Stimulated activated CD4-positive, alpha-beta T cell treated with anti-CD3 and anti-CD28 coated beads, Interleukin-15, amount 100 ng/mL, for 1 hour (primary cell): ENCODE measurements at places on chromosomes 4 and X.

- DNase-seq = no peak
These were observed 54.1 kb downstream of the HOPX start for GRCh38 chr4:56626963-56627362.

GRCh38 chr4:84971319-84971932 is 4.9 kb upstream of the WDFY3 start:
- DNase-seq = no peak

- DNase-seq = no peak
These were observed 956 bp downstream of the TMEM154 start for GRCh38 chr4:152678841-152679240.

GRCh38 chrX:116198810-116199209 is 28.3 kb downstream of the AGTR2 start:
- no peak for DNase-seq

DNA sequence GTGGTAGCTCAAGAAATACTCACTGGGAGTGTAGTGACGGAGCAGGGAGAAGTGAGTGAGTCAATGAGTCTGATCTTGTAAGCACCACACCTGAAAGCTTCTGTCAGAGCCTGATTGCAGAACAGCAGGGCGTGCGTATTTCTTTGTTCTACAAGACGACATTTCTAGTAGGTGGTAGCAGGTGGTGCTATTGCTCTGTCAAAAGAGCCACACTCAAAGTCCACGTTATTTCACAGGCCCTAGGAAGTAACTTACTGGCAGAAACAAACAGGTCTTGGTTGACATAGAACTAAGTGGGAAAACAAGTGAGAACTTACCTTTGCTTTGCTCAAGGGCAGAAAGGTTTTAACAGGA is 46.4 kb upstream of the SPRY1 start:
- DNase-seq = no peak

DNA sequence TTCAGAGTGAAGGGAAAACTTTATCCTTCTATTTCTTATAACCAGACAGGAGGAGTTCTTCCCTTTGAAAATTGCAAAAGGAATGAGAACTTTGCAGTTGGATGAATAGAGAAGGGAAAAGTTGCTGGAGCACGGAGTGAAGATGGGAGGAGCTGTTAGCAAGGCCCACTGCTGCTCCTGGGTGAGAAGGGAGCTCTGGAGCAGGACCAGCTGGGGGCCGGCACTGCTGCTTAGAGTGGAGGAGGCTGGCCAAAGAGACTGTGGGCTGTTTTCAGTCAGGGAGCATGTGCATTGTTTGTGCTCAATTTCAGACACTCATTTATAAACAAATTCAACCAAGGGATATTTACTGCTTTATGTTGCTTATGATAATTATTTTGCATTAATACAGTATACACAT is 164.2 kb downstream of the STIM2 start:
- DNase-seq = no peak

DNA sequence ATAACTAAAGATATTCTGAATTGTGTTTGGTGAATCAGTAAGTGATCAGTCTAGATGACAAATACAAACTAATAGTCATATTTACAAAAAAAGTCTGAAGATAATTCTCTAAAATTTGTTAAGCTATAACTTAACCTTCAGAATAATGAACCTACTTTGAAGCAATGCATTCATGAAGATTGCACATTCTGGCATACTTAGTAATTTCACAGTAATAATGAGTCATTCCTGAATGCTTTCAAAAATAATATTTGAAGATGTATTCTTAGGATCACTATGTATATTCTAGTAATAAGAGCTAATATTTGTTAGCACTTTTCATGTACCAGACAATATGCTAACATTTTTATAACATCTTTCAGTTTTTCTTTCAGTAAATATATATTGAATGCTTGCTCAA is 756.7 kb upstream of the SLIT2 start:
- DNase-seq = no peak

DNA sequence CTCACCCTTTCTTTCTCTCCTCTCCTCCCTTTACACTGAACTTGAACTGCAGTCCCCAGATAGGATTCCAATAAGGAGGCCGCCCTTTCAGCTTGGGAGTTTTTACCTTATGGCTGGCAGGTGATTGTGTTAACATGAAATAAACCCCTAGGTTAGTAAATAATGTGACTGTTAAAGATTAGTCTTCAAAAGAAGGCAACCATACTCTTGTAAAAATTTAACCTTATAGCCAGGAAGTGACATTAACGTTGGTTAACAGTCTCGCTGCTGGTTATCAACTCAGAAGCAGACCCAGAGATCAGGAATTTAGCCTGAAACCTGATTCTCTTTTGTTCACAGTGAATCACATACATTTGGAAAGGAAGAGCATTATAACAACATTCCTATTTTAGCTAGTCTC is 15.2 kb downstream of the FHDC1 start:
- DNase-seq = no peak

- no peak for DNase-seq
These were observed 47.5 kb downstream of the ZGRF1 start for GRCh38 chr4:112589206-112589605.

DNA sequence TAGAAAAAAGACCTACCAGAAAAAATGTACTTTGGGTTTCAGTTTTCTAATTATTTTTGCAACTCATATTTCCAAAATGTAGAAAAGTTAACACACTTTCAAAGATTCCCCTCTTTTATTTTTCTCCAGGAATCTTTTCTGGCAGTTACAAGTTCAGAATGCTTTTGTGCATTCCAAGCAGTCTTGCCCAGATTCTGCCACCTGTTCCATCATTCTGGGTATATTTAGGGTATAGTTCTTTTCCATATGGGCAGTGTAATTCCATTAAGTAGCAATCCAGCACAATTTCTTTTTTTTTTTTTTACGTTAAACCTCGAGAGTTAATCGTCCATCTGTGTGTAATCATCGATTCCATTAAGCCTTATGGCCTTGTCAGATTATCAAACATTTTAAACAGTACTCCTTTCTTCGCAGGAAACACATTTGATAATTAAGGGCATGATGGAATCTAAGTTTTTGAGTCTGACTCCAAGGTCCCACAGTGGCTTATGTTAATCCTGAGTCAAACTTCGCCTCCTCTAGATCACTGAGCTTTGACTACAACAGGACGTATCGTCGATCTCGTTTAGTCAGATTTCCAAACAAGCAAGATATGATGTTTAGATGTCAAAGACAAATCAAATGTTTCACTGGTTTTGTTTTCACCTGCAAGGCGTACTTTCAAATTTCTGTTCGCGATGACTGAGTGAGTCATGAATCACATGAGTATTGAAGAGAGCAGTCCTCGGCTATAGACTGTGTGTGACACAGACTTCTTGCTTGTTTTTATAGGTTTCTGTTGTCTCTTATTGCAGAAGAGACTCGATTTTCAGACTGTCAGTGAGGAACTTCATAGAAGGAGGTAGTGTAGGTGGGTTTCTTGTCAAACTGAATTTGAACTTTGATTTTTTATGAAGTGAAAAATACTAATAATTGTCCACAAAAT is 118.9 kb upstream of the GK2 start:
- DNase-seq = no peak

DNA sequence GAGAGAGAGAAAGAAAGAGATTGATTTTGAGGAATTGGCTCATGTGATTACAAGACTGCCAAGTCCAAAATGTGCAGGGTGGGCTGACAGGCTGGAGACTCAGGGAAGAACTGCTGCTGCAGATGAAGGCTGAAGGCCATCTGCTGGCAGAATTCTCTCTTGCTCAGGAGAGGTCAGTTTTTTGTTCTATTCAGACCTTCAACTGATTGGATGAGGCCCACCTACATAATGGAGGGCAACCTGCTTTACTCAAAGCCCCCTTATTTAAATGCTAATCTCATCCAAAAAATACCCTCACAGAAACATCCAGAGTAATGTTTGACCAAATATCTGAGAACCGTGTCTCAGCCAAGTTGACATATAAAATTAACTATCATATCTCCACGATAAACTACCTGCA is 38.2 kb upstream of the MAMLD1 start:
- DNase-seq = no peak

GRCh38 chrX:29299684-29300083 is 712.4 kb downstream of the IL1RAPL1 start:
- DNase-seq = no peak

- no peak for DNase-seq
These were observed 55.4 kb downstream of the CLCN3 start for GRCh38 chr4:169675825-169676224.

- no peak for DNase-seq
These were observed 205.7 kb upstream of the BCOR start for GRCh38 chrX:40303256-40304077.

- no peak for DNase-seq
These were observed 214.0 kb upstream of the UGT8 start for GRCh38 chr4:114384629-114385028.

- no peak for DNase-seq
These were observed 505.0 kb downstream of the ARAP2 start for GRCh38 chr4:35739308-35739707.

- DNase-seq = no peak
These were observed 234.0 kb upstream of the VCX3A start for GRCh38 chrX:6768881-6769280.

- DNase-seq = no peak
These were observed 40.6 kb downstream of the GUCY2F start for GRCh38 chrX:109441266-109441665.

DNA sequence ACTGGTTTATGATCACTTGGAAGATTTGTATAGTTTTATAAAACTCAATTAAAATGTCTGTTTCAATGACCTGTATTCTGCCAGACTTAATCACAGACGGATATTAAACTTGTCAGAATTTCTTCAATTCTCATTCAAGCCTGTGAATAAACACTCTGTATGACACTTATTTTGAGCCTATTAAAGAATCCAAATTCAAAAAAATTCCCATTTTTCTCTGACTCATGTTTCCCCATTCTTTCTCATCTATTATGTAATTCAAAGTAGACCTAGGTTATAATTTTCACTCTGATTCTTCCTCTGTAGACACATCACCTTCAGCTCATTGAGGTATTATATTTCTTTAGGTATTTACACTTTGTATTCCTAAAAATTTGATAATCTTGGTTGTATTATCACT is 166.1 kb downstream of the TMA16 start:
- no peak for DNase-seq
